ENCODE measurements at places on chromosomes 2 and 18. TPM values are rescaled to one million over a fixed set of nuclear protein-coding genes. Genes with fewer than 3 reads are reported as not detected.

Gene ARL6IP6
- 38.2 TPM for total RNA-seq

Gene CIAO1
- 129 TPM for total RNA-seq

Gene CYP27A1
- 3.9 TPM for total RNA-seq

Gene MAPK4
- 0.48 TPM for total RNA-seq

Gene PTPRN
- 2.2 TPM for total RNA-seq

Gene KCNG2
- not detected for total RNA-seq

Gene ERICH2
- total RNA-seq: 0.72 TPM

Measured in tracheal epithelial cell (primary cell).